ENCODE measurements at places on chromosomes 3 and 15.

GRCh38 chr3:3683261-3683660 is 116.0 kb upstream of the LRRN1 start:
- no peak for DNase-seq

DNA sequence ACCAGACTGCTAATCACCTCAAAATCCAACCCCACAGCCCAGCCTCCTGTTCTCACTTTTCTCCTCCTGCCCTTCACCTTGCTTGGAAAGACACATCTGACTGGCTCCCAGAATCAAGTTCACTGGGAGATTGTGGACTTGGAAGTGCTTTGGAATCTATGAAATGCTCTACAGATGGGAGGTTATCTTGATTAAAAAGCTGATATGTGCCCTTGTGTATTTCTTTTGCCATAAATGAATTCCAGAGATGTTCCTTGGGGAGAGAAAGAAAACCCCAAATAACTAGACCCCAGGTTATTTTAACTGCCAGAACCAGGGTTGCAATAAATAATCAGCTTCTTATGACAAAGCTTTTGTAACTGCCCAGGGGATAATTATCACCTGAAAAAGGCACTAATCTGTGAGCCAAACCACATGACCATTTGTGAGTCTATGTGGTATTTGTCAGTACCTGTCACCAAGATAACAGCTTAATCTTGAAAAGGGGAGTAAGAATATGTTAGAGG is 21.7 kb upstream of the ARHGEF3 start:
- no peak for DNase-seq

DNA sequence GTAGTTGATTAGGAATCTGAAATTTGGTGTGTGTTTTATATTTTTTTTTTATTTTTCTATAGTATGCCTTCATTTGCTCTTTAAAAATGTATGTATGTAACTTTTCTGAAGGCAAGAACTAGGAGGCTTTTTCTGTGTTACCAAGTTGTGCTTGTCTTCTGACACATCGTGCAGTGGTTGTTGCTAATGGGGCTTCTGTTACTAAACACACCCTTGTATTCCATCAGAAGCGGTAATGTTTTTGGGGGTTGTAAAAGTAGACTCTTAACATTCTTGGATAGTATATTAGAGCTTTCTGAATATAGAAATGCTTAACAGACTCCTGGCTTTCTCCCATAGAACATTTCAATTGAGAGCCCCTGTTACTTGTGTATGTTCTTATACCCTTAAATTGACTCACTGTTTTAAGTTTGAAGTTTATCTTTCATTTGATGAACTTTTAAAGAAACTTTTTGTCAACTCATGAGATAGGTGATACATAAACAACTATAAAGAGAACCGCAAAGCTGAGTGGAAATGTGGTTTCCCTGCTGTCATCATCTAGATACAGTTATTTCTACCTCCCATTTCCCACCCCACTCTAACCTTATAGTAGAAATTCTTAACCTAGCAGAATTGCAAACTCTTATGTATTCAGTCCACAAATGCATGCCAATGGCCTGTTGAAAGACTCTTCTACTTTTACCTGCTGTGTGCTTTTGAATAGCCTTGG is 2.5 kb downstream of the TIPARP start:
- DNase-seq, result no peak

- no peak for DNase-seq
Observed at GRCh38 chr15:34851751-34852150, 56.4 kb upstream of the ACTC1 start.

DNA sequence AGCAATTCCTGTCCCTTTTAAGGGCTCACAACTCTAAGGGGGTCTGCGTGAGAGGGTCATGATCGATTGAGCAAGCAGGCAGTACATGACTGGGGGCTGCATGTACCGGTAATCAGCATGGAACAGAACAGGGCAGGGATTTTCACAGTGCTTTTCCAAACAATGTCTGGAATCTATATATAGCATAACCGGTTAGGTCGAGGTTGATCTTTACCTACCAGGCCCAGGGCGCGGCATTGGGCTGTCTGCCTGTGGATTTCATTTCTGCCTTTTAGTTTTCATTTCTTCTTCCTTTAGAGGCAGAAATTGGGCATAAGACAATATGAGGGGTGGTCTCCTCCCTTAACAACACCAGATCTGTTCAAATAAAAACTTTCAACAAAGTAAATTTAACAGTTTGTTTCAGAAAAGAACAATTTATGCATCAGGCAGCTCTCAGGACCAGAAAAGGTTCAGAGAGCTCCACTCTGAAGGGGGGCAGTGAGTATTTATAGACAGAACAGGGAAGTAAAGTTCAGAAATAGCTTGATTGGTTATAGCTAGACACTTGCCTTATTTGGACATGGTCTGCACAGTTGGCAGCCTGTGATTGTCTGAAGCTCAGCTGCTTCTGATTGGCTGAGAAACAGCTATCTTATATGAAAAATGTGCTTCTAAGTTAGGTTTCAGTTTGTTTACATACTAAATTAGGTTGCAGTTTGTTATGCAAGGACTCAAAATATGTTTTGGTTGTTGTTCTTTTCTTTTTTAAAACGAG is 17.2 kb upstream of the B4GALT4 start:
- no peak for DNase-seq

GRCh38 chr3:25508901-25509300 is 80.8 kb downstream of the RARB start:
- DNase-seq, result no peak

- DNase-seq, result no peak
Observed at GRCh38 chr15:70714015-70714414, 49.3 kb downstream of the UACA start.
